ENCODE measurements at places on chromosomes 11 and 22.

GRCh38 chr11:9461760-9462134 lies 935 bp downstream of the ZNF143 start:
- no peak for DNase-seq

DNA sequence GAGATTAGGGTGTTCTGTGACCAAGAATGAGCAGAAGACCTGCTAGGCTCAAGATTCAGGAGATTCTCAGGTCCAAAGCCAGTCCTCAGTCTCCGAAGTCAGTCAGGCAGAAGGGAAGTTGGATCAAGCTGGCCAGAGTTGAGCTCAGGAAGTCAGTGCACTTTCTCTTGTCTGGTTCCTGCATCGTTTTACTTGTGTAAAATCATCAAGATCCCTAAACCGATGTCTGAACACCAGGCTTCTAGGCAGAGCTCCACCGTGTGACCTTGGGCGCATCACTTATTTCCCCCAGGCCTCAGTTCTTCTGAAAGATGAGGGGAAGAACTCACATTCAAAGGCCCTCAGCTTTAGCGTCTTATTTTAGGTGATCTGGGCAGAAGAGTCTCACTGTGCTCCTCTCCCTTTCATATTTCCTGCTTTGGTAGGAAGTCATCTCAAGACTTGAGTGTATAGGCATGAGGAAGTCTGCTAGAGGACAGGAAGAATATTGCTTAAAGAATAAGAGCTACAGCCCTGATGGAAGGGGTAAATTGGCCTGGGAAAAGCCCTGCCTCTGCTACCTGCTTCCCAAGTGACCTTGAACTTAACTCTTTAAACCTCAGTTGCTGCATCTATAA lies 20.2 kb downstream of the NF2 start:
- DNase-seq: no peak

- DNase-seq: no peak
These were observed 452.0 kb upstream of the CCDC179 start for GRCh38 chr11:23311986-23312940.

DNA sequence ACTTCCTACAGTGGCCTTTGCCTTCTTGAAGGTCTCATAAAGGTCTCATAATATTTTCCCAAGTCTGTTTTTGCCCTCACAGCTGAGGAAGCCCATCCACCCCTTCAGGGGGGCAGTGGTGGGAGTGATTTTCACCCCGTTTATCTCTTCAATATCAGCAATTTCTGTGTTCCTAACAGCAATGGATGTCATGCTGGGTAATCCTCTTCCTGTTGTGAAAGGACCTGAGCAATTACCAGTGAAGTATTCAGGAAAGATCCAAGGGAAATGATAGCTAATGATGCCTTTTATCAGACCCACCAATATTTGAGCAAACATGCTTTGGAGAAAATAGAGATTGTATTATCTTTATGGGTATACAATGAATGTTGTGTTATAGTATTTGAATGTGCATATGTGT lies 226.9 kb downstream of the INSC start:
- no peak for DNase-seq

- DNase-seq: no peak
These were observed 118.3 kb upstream of the CD82 start for GRCh38 chr11:44446996-44447771.

GRCh38 chr11:33685082-33685481 lies 15.5 kb downstream of the C11orf91 start:
- no peak for DNase-seq

DNA sequence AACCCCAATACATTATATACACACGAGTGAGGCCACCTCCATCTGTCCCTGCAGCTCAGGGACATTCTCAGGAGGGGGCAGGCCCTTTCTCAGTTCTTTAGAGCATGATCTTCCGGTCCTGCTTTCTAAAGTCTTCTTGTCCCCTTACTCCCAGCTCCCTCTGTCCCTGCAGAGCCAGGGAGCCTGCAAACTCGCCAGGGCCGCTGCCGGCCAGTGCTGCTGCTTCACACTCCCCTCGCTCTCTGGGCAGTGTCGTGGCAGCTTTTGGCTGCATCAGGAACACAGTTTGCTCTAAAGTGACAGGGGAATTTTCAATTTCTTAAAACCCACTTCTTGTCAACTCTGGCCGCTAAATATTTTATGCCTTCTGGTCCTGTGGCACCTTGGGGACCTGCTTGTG lies 130.1 kb upstream of the NARS2 start:
- DNase-seq: no peak

GRCh38 chr11:32555091-32555490 lies 28.5 kb upstream of the EIF3M start:
- no peak for DNase-seq

- no peak for DNase-seq
These were observed 17.9 kb downstream of the CAPN5 start for GRCh38 chr11:77084581-77085191.

DNA sequence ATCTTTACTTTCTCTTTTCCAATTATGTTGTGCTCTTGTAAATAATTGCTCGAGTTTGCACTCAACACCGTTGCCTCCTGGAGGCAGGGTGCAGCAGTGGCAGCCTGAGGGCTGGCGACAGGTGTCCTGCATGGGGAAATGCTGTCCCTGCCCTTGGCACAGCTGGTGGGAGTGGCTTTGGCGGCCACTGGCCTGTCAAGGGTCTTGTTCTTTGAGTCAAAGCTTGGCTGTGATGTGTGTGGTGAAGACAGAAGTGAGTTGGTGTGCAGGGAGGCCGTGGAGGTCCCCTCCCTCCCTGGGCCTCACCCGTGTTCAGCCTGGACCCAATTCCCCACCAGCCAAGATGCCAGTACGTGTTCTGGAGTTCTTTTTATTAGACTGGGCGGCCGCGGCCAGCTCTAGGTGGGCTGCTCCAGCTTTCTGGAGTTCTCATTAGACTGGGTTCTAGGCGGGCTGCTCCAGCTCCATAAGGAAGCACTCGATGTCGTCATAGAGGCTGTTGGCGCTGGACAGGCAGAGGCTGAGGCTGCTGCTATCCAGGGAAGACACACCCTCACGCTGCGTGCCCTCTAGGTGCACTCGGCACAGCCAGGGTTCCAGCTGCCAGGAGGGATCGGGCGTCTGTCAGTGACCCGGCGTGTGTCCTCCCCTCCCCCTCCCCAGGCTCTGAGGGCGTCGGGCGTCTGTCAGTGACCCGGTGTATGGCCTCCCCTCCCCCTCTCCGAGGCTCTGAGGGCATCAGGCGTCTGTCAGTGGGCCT lies 3.4 kb downstream of the IRF7 start:
- DNase-seq: no peak

DNA sequence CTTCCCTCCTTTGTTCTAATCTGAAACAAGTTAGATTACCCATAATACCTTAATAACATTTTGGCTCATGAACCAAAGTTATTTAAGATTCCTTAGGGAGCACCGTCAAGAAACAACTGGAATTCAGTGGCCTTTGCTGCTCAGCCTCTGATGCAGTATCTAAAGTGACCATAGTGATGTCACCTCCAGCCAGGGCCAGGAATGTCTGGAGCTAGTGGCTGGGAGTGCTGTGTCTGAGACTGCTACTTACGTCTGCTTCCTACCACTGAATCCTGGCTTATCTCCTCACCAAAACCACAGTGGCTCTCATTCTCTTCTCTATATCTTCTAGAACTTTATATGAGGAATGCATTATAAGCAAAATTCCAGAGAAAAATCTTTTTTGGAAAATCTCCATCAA lies 658.0 kb downstream of the DLG2 start:
- no peak for DNase-seq

DNA sequence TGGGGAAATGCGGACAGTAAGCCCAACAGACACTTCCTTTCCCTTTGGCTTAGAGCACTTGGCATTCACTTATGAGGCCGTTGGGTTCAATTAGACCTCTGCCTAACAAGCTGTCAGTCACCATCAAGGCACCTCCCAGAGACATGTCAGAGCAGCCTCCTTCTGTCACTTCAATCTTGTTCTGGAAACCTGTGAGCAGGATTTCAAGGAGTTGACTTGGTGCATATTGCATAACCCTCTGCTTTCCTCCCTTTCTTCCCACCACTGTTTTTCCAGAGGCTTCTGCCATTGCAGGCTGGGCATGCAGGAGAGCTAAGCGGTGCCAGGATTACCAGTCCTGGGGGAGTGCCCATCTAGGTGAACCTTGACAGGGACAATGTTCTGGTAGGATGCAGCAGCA lies 484.2 kb upstream of the LRRC4C start:
- no peak for DNase-seq

DNA sequence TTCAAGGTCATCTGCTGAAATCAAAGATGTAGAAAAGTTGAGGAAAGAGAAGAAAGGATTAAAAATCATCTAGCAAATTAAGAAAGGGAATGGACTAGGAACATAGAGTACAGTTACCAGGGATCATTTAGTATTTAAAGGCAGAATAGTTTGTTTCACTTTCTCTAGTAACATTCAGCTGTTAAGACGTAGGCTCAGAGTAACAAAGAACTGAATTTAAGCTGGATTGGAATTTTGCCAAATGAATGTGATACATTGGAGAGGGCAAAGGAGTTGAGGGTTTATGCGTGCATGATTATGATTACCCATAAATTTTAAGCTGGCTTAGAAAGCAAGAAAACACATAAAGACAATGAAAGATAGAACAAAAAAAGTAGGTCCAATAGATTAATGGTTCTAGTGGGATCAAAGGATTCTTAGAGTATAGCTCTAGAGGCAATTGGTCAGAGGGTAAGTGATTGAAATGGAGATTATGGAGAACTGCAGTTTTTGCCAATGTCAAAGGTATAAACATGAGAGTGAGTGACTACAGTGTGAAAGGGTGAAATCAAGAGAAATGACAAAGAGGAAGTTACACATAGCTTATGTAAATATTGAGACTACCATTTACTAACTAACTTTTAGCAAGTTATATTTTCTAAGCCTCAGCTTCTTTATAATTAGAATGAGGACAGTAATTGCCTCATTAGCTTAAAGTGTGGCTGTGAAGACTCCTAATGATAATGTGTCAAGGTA lies 190.0 kb downstream of the GRIA4 start:
- DNase-seq: no peak

DNA sequence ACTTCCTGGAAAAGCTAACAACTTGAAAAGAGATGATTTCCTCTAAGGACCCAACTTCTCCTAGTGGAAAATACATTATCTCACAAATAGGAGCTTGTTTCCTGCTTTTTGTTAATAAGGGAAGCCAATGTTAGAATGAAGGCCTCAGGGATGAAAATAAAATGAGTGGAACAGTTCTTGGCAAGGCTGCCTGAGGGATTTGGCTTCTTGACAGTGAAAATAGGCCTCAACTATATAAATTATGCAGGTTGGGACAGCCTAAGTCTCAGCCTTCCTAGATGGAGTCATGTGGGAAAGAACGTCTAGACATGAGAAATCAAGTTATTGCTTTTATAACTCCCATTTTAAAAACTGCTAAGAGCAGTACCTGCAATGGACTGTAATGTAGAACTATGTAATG lies 92.8 kb upstream of the FIBIN start:
- DNase-seq: no peak

DNA sequence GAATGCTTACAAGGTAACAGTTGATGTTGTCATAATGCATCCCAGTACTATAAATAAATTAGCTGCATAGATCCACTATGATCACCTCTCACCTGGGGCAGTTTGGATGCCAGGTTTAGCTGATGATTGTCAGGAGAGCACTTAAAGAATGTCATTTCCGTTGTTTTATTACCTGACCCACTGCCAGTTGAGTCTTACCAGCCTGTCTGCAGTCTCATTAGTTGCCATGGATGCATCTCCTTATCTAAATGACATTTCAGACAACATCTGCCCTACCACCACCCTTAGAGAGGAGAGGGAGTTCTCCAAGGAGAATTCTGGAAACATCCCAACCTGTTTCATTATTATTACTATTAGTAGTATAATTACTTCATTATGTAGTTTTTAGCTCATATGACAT lies 339.1 kb upstream of the API5 start:
- no peak for DNase-seq

Data from right kidney (tissue), 9 donors.